Mesangial cell (primary cell): ENCODE measurements at places on chromosomes 5 and 9. TPM values are rescaled to one million over a fixed set of nuclear protein-coding genes. Genes with fewer than 3 reads are reported as not detected.

GRXCR2 gene
- not detected in 2 replicates for total RNA-seq

LECT2 gene
- not detected in 2 replicates for total RNA-seq

TPPP gene
- total RNA-seq: 0.65 and 1.1 TPM in 2 replicates

FCN2 gene
- total RNA-seq: not detected in 2 replicates

FANCC gene
- total RNA-seq: 5.7 and 7.8 TPM in 2 replicates

LCN10 gene
- not detected in 2 replicates for total RNA-seq

APBB3 gene
- total RNA-seq: 8.8 and 22.8 TPM in 2 replicates

ROPN1L gene
- total RNA-seq: 0.25 and 0.49 TPM in 2 replicates

LURAP1L gene
- total RNA-seq: 3.9 and 4.1 TPM in 2 replicates

RNF208 gene
- 1.6 and 5.3 TPM in 2 replicates for total RNA-seq

CAMK4 gene
- 1.5 and 7.7 TPM in 2 replicates for total RNA-seq

CCNJL gene
- total RNA-seq: 6.0 and 7.2 TPM in 2 replicates

SEMA6A gene
- total RNA-seq: 0.98 and 14.2 TPM in 2 replicates

ST8SIA4 gene
- total RNA-seq: 0.49 and 3.8 TPM in 2 replicates

PCSK1 gene
- 0.13 TPM in 1 of 2 replicates, not detected in the other for total RNA-seq

CLTA gene
- total RNA-seq: 333 and 341 TPM in 2 replicates

RORB gene
- under 0.01 and 0.13 TPM in 2 replicates for total RNA-seq

NSUN2 gene
- 22.1 and 39.8 TPM in 2 replicates for total RNA-seq

GRM6 gene
- total RNA-seq: not detected in 2 replicates

TOMM5 gene
- 98.8 and 198 TPM in 2 replicates for total RNA-seq

NIPSNAP3A gene
- 20.8 and 21.7 TPM in 2 replicates for total RNA-seq

CPLANE1 gene
- 14.3 and 17.4 TPM in 2 replicates for total RNA-seq

ACOT12 gene
- total RNA-seq: not detected in 2 replicates

SOX30 gene
- 0.33 and 0.51 TPM in 2 replicates for total RNA-seq

ENTREP1 gene
- 0.49 and 1.3 TPM in 2 replicates for total RNA-seq

IRX2 gene
- total RNA-seq: 0.33 and 4.6 TPM in 2 replicates

ADAMTS13 gene
- total RNA-seq: 1.3 and 5.8 TPM in 2 replicates

PCDHGA11 gene
- 5.4 and 10.4 TPM in 2 replicates for total RNA-seq

IFNA13 gene
- not detected in 2 replicates for total RNA-seq

ANKRD18B gene
- total RNA-seq: 4.6 and 4.8 TPM in 2 replicates

LVRN gene
- 0.49 TPM in 1 of 2 replicates, not detected in the other for total RNA-seq

EPB41L4B gene
- 0.49 and 0.76 TPM in 2 replicates for total RNA-seq

MAMDC2 gene
- 12.4 and 18.3 TPM in 2 replicates for total RNA-seq

CCL19 gene
- not detected in 2 replicates for total RNA-seq

ENHO gene
- 0.65 TPM in 1 of 2 replicates, not detected in the other for total RNA-seq

AP3S1 gene
- 22.2 and 35.2 TPM in 2 replicates for total RNA-seq

TEX10 gene
- 12.4 and 22.7 TPM in 2 replicates for total RNA-seq

FAM221B gene
- not detected in 2 replicates for total RNA-seq

PTPRD gene
- 10.4 and 34.5 TPM in 2 replicates for total RNA-seq

NKD2 gene
- 0.13 TPM in 1 of 2 replicates, not detected in the other for total RNA-seq

ANKRD18A gene
- 1.9 and 64.0 TPM in 2 replicates for total RNA-seq

SHROOM1 gene
- 5.4 and 8.2 TPM in 2 replicates for total RNA-seq

TEX48 gene
- total RNA-seq: not detected in 2 replicates

LRRC19 gene
- under 0.01 TPM in 1 of 2 replicates, not detected in the other for total RNA-seq

LCN15 gene
- not detected in 2 replicates for total RNA-seq

FBP2 gene
- total RNA-seq: not detected in 2 replicates

GDF9 gene
- total RNA-seq: 0.38 TPM in 1 of 2 replicates, not detected in the other

KLHL3 gene
- 0.49 and 1.1 TPM in 2 replicates for total RNA-seq

MRPS27 gene
- total RNA-seq: 59.2 and 63.1 TPM in 2 replicates

CDC23 gene
- 16.1 and 21.2 TPM in 2 replicates for total RNA-seq

FAM81B gene
- total RNA-seq: not detected in 2 replicates

CCDC192 gene
- not detected in 2 replicates for total RNA-seq

IL13 gene
- not detected in 2 replicates for total RNA-seq

DND1 gene
- under 0.01 and 0.33 TPM in 2 replicates for total RNA-seq

GADD45G gene
- 0.16 and 1.1 TPM in 2 replicates for total RNA-seq

FRMD3 gene
- 1.3 and 2.9 TPM in 2 replicates for total RNA-seq

GPR151 gene
- total RNA-seq: not detected in 2 replicates
